ENCODE measurements at places on chromosomes 4 and X.

GRCh38 chr4:5474756-5475155 is 233.6 kb downstream of the EVC2 start:
- DNase-seq = no peak

- DNase-seq = no peak
These were observed 42.2 kb upstream of the HPGD start for GRCh38 chr4:174564529-174564928.

DNA sequence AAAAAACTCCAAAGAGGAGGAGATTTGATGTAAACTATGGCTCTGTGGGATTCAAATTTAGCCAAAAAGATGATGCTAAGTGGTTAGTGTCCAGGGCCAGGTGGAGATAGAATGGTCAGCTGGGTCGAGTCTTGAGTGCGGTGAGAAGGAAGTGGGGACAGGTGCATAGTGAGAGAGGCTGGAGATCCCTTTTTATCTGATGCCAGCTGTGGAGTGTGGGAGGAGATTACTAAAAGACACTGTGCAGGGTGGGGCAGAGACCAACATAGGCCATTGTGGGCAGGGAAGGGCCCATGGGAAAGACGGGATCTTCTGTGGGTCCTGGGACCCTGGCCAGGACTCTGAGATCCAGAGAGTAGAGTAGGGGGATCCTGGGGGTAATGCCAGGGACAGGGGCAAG is 34.6 kb upstream of the LEF1 start:
- DNase-seq = no peak

GRCh38 chrX:110327336-110327735 is 9.5 kb upstream of the AMMECR1 start:
- no peak for DNase-seq

GRCh38 chr4:158912806-158913205 is 144.0 kb downstream of the FNIP2 start:
- DNase-seq = no peak

DNA sequence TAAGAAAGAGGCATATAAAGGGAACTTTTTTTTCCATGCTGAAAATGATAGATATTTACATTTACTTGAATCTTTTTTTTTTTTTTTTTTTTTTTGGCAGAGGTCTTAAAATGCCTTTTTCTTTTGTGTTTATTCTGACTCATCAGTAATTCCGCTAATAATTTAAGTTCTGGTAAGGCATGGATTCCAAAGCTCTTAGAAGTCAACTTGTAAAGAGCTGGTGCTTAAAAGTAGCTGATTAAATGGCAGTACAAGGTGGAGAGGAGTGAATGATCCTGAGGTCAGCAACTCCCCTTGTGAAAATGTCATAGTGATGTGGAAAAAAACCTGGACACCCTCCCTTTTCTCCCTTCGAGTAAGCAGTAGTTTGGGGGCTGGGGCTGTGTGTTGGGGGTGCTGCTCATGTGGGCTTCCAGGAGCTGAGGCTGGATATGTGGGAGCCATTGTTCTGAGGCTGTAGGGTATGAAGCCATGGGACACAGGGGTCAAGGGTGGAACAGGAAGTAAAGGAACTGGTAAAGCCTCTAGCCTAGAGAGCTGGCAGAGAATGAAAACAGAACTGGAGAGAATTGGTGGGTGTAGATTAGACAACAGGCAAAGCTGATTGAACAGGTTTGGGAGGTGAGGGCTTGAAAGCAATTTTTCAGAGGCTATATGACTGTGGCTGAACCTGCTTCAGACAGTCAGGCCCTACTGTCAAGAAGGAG is 41.0 kb upstream of the PITX2 start:
- no peak for DNase-seq

DNA sequence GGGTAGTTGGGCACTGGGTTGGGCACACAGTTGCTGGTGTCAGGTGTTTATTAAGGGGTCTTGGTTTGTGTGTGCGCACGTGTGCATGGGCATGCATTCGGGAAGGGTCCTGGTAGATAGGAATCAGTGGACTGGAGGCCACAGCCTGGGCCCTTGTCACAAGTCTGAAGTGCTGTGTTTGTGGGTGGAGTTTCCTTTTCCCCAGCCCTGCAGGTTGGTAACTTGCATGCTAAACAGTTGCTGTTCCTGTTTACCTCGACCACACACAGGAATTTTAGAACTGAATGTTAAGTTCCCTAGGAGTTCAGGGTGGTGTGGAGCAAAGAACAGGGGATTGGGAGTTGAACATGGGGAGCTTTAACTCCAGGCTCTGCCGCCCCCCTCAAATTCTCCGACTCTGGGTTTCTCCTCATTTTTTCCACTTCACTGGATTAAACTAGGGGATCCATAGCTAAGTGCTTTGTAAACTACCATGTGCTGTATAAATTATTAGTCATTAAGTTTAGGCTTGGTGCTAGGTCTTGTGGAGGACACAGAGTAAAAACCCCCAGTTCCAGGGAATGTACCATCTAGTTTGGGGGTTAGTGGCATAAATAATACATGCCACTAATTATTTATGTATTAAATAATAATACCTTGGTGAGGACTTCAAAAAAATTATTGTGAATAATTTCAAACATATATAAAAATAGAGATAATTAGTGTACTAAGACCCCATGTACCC is 49.0 kb downstream of the STARD8 start:
- no peak for DNase-seq

- peak; percentile 45 for DNase-seq
These were observed 531 bp downstream of the CAMK2D start for GRCh38 chr4:113760795-113761619.

DNA sequence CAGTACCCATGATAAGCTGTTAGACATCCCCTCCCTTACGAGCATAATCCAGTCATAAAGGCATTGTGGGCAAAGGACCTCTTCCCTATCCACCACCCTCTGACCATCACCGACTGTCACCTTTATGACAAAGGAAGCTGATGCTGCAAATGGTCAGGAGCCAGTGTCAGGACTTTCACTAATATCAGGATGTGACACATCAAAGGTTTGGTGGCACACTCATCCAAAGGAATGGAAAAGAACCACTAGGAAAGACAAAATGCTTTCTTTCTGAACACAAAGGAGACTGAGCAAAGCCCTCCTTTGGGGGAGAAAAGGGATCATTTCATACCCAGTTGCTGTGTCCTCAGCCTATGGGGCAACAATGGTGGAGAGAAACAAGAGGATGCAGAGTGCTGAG is 66.9 kb upstream of the PROM1 start:
- no peak for DNase-seq

DNA sequence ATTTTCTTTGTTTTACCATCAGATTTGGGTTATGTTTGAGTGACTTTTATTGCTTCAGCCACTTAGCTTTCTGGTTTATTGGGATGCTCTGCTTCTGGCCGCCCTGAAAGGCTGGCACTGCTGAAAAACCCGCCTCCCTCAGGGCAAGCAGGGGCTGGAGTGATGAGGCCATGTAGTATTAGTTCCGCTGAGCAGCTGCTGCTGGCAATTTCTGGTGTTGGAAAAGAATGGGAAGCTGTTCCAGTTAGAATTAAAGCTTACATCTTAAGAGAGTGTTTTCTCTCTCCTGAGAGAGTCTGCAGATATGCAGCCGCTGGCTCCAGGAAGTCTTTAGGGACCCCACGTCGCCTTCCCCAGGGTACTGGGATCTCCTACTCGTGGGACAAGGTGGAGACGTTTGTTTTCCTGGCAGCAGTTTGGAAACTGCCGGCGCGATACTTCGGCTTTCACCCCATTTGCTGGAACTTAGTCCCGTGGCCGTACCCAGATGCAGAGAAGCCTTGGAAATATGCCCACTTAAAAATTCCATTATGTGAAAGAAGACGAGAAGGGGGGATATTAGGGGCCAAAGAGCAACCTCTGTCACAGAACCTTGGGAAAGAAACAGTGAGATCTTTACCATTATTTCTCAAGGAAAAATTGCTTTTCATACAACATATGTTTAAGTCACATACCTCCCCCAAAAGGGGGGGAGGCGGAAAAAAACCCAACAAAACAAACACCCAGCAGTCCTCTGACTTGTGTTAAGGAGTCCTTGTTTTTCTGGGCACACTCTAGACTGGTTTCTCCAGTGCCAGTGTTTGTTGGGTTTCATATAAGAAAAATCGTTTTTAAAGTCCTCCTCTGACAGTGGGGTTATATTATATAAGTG is 72.6 kb downstream of the TMEM131L start:
- DNase-seq = no peak

GRCh38 chr4:150302553-150302952 is 224.3 kb downstream of the DCLK2 start:
- DNase-seq = peak; percentile 18

DNA sequence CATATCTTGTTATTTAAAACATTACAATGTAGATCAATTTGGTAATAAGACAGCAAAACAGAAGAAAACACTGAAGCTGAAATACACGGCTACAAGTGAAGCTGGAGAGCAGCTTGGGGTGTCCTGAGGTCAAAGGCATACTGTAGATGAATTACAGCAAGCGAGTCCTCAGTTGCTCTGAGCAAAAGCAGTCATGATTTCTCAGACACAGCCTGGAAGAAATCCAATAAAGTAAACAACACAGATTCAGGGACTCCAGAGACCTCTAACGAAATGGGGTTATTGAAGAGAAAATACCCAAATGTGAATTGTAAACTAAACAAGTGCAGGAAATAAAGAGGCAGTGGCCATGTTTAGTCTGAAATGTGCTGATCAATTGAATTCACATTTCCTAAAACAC is 324.4 kb downstream of the CAMK2D start:
- no peak for DNase-seq

DNA sequence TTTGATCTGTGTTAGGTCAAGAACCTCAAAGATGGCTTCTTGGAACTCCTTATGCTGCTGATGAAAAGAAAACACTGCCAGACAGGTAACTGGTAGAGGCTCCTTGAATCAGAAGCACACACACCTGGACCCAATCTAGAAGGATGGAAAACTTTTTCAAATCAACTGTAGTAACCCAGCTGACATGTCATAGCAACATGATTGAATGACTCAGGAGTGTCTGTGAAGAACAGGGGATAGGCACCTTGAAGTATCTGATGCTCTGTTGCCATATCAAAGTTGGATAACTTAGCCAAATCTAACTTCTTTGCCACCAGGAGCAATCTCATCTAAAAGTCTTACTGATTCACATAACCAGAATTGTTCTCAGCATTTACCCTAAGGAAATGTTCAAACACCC is 98.8 kb downstream of the ELOVL6 start:
- DNase-seq = no peak

- DNase-seq = no peak
These were observed 160.1 kb downstream of the STK32B start for GRCh38 chr4:5211282-5211839.

DNA sequence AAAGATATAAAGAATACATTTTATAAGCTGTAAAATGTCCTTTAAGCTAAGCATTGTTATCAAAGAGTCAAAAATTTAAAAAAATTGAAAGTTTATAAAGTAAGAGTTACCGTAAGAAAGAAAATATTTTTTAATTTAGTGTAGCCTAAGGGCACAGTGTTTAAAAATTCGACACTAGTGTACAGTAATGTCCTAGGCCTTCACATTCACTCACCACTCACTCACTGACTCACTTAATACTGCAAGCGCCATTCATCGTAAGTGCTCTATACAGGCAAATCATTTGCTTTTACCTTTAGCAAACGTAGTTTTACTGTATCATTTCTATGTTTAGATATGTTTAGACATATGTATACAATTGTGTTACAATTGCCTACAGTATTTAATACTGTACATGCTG is 20.2 kb downstream of the GLRA3 start:
- no peak for DNase-seq

DNA sequence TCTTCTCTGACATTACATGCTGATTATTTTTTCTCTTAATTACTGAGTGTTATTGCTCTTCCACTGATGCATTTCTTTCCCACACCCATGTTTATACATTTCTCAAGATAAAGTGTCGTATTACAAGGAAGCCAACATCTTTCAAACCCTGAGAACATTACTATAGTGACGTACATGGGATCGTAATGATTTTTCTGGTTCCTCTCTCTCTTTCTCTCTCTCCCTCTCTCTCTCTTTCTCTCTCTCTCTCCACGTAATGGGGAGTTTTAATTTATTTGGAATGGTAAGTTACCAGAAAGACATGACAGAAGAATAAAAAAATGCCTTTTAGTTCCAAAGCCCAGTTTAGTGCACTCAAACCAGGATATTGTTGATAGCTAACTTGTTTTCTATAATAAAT is 40.4 kb upstream of the MAPK10 start:
- no peak for DNase-seq

GRCh38 chr4:110198435-110199416 is at the start of gene ELOVL6:
TSS of gene ELOVL6 (minus strand) at chr4:110198615. CDS start at chr4:110198335, 280 bp downstream.
- peak; percentile 23 for DNase-seq

GRCh38 chrX:46841346-46841745 is 4.5 kb downstream of the RP2 start:
- DNase-seq = no peak

DNA sequence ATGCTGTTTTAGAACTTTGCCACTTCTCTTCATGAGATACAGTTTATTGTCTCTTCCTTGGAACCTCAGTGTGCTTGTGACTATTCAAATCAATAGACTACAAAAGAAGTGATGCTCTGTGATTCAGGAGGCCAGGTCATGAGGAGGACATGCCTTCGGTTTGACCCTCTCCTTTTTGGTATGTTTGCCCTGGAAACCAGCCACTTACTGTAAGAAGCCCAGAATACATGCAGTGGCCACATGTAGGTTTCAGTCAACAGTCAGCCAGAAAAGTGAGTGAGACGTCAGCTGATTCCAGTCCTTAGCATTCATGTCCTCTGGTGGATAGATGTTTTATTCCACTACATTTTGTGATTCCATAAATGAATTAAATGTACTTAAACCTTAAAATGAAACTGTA is 328.7 kb downstream of the PCDH18 start:
- no peak for DNase-seq

GRCh38 chr4:89245459-89245858 is 62.1 kb downstream of the GPRIN3 start:
- DNase-seq = no peak

DNA sequence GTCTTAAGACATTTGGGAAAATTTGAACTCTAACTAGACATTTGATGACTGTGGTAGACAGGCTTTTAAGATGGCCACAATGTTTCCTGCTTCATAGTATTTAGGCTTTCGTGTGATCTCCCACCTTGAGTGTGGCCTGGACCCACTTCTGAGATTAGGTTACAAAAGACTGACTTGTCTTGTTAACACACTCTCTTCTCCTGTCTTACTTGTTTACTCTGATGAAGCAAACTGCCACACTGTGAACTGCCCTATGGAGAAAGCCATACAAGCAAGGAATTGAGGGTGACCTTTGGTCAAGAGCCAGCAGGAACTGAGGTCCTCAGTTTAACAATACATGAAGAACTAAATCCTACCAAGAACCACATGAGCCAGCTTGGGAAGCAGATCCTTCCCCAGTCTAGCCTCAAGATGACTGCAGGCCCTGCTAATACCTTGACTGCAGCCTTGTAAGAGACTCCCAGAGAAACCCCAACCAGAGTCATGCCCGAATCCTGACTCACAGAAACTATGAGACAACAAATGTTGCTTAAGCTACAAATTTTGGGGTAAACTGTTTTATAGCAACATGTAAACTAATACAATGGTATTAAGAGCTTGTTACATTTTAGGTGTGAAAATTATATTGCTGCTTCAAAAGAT is 20.3 kb downstream of the UBA6 start:
- no peak for DNase-seq

DNA sequence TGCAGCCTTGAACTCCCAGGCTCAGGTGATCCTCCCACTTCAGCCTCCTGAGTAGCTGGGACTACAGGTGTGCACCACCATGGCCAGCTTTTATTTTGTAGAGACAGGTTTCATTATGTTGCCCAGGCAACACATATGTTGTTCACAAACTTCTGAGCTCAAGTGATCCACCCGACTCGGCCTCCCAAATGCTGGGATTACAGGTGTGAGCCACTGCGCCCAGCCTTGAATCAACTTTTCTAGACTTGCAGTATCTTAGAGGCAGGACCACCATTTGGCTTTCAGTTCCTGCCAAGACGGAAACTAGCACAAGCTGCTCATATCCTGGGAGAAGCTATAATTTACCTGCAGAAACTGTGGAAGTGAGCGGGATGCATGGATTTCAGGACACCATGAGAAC is 19.9 kb downstream of the NAT8L start:
- DNase-seq = no peak
